Left colon (tissue), 2 donors: ENCODE measurements at places on chromosomes 5 and 9.

DNA sequence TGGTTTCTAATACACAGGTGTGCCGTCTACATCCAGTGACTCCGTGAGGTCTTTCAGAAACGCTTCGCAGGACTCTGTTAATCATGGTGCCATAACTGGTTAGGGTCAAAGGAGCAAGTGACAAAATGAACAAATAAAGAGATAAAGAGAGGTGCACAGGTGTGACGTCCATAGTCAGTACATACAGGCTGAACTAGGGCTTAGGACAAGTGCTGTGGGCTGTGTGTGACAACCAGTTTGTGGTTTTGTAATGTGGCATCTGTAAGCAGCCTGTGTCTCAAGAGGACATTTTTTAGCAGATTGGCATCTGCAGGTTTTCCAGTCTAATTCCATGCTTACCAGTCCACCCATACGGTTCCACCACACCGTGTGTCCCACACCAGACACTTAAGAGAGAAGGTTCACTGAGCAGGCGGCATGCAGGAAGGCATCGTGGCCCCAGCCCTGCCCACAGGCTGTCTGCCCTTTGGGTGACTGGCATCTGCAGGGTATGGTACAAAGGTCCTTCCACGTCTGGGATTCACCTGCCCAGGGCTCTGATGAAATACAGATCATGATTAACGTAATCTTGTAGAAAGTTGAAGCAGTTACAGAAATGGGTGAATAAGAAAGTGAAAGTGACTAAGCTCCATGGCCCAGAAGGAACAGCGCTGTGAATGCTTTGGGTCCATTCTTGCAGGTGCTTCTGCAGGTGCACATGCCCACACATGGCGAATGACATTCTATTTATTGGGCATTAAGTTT lies 26.9 kb downstream of the SRD5A1 start:
- no peak for DNase-seq

DNA sequence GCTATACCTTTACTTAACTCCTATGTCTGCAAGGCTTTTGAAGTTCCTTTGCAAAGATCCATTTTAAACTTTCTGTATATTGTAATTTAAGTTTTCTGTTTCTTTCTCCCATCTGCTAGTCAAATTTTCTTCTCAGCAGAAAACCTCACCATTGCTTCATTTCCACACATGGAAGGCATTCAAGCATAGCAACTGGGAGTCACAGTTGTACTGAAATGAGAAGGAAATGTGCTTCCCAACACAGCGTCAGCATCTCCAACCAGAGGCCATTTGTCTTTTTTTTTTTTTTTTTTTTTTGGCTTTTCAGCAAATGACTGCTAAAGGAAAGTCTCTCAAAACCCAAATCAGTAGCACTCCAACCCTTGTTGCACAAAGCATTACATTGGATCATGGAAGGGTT lies 92.5 kb downstream of the RAB3C start:
- DNase-seq = no peak

GRCh38 chr9:2319421-2319820 lies 302.2 kb upstream of the VLDLR start:
- no peak for DNase-seq

- DNase-seq = peak; percentile 61
Observed at GRCh38 chr9:134698587-134699342, 57.2 kb downstream of the COL5A1 start.

DNA sequence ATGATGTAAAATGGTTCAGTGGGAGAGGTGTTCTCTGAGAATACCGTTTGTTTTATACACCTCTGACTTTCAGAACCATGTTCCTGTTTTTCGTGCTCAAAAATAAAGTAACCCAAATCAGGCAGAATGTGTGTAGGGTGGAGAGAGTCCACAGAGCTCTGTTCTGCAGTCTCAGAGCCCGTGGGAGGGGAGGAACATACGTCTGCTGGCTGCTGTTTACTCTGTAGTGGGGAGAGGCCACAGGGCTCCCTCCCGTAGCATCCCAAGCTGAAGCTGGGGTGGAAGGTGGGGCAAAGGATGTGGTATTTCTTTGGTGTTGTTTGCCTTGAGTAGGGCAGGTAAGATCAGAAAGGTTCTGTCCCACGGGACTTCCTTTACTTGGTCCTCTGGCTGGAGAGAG lies 348.5 kb downstream of the DNAH5 start:
- no peak for DNase-seq

GRCh38 chr5:122126177-122126755 lies 3.1 kb upstream of the ZNF474 start:
- DNase-seq = no peak
